ENCODE measurements at places on chromosomes 16 and 17.

DNA sequence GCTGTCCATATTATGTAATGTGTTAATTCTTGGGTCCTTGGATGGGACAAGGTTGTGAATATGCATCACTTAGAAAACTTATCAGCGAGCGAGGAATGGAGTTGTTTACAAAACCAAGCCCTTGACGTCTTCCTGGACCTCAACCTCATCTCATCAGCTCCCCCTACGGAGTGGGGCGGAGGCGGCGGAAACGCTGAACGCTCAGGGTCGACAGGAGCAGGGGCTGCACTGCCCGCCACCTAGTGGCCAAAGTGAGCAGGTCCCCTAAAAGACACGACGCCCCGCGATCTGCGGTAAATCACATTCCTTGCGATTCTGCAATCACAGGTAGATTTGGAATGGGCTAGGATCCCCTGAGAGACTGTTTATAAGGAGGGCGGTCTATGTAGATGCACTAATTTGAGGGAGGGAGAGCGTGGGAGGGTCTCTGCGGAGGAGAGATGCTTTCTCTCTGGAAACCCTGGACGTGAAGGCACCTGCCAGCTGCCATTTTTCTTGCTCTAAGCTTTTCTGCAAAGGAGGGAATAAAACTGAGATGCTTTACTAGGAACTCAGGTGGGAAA lies 5.4 kb upstream of the ICAM2 start:
- DNase-seq = no peak

DNA sequence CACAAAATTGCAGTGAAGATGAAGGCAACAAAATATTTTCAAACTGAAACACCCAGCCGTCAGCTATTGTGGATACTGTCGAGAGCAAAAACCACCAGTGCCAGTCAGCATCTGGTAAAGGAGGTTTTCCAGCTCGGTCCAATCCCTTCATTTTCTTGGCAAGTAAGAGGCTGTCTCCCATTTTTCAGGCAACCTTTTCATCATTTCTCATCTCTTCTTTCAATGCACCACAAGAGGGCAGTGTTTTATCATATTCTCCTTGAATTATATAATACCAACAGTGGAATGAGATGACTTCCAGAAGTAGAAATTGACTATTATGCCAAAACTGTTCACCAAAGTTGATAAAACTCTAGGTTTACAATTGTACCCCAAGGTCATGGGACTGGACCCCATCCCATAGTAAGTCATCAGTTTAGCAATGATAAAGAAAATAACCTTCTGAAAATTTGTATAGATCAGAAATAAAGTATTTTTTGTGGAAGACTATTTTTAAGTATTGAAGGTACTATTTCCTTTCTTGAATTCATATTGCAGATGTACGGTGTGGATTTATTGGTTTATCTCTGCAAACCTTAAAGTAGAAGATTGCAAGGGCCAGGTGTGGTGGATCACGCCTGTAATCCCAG lies 16.8 kb downstream of the NQO1 start:
- DNase-seq = peak; percentile 19

GRCh38 chr17:30336369-30337171 lies 2.7 kb upstream of the TMIGD1 start:
- DNase-seq = peak; percentile 18

DNA sequence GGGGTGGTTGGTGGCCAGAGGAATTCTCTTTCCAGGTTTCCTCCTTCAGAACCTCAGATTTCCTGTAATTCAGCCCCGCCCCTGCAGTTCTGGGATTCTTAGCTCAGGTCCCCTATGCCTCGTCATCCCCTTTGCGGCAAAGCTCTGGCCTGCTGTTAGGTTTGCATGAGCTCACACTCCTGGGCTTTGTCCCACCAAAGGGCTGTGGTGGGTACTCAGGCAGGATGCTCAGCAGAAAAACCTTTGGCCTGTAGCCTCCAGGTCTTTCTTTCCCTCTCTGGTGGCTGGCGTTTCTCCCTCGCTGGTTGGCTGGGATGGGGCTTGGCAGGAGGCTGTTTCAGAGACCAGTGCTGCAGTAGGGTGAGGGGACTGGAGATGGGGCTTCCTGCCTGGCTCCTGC lies 9.6 kb upstream of the PLEKHG4 start:
- no peak for DNase-seq

- DNase-seq = no peak
Observed at GRCh38 chr16:2866431-2866830, 8.5 kb upstream of the PRSS22 start.

DNA sequence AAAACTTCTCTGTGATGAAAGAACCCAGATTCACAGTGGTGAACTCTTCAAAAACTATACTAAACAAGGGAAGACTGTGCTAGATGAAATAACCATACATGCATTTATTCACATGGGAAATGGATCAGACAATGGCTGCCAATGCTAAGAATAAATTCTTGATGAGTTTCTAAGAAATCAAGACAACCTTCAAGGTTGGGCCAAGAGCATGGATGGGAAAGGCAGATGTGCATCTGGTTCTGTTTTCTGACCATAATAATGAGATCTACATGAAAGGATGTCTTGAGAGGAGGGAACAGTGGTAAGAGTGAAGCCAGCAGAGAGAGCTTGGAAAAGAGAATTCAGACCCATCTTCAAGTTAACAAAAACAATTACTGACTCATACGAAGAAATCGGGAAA lies 31.4 kb downstream of the ANKRD11 start:
- DNase-seq = no peak

- DNase-seq = no peak
Observed at GRCh38 chr17:83156408-83156807, 77.0 kb downstream of the METRNL start.

DNA sequence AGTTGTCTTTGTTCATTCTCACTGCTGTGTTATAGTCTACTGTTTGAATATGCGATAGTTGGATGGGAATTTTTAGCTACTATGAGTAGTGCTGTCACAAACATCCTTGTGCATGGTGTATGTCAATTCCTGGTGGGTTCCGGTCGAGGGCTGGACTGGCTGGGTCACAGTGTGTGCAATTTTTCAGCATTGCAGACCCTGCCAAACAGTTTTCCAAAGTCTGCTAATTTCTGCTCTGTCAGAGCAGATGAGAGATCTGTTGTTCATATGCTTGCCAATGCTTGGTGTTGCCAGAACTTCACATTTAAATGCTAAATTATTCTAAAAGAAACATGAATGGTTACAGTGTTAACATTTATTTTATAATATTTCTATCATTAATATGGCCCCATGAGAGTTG lies 3.6 kb upstream of the C16orf96 start:
- no peak for DNase-seq

DNA sequence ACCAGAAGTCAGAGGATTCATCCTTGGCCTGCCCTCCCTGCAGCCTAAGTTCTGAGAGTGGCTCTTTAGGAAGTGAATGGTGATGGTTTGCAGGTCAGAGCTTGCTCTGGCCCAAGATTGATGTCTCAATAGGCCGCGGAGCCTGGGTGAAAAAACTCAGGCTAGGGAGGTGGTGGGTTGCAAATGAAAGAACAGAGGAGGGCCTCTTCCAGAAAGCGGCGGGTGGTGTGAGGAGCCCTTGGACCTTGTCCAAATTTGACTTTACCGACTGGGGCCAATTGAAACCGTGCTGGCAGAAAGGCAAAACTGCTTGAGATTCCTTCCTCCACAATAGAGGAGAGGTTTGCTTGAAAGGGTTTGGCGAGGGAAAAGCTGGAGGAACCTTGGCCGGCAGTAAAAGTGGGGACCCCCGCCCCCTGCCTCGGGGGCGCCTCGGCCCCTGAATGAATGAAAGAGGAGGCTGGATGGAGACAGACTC lies 331.3 kb downstream of the SEC14L1 start:
- no peak for DNase-seq

DNA sequence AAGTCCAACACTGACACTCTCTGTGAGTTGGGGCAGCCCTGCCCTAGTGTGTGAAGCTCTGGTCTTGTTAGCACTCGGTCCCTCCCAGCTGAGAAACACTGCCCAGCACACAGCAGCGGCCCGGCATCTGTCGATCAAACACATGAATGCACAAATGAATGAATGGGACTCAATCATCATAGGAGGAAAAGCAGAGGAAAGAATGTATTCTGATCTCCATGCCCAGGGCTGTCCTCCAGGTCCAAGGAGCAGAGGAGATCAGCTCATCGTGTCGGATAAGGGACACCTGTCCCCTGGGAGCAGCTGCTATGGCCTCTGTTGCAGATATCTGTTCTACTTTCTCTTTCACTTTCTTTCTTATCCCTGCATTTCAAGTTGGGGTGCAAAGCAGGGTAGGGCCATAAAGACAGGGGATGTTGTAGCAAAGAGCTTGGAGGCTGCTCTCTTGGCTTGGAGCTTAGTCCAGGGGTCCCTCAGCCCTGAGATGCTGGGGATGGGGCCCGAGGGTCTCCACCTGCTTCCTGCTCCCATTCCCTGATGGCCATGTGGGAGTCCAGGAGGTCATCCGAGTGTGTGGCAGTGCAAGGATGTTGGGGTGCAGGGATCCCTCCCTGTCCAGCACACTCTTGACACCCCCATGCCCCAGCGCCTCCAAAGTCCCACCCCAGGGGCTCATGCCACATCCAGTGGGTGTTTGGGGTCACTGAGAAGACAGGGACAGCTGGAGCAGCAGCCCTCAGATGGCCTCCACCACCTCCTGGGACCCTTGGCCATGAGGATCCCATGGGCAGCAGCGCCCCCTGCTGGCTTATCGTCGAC lies 88.2 kb downstream of the IRF8 start:
- DNase-seq = no peak

DNA sequence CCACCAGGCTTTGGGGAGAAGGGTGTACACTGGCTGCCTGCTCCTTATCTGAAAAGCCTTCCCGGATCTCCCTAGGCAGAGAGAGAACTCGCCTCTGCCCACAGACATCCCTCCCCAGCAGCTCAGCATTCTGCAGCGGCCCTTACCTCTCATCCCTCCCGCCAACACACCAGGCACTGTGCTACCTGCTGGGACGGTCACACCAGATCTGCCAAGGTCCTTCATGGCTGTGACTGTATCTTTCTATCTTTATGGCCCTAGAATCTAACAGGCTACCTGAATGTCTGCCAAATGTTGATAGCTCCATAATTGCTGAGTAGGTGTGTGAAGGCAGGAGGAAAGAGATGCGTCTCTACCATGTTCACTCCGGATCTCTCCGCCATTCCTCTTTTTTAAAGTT lies 7.9 kb downstream of the TSNAXIP1 start:
- no peak for DNase-seq

DNA sequence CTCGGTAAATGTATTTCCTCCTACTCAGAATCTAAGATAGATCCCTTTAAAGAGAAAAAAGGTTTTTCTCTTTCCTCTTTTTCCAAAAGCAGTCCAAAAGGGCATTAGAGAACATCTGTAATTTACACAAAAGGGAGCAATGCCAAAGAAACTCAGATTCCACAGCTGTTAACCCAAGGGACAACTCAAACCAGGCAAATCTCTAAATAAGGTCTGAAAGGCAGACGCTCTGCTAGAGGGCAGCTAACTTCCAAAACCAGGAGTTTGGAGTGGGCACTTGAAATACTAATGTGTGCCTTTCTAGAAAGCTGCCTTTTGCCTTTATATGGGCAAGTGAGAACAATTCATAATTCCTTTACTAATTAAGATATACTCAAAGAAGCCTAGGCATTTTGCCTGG lies 435.7 kb downstream of the ZFHX3 start:
- no peak for DNase-seq

DNA sequence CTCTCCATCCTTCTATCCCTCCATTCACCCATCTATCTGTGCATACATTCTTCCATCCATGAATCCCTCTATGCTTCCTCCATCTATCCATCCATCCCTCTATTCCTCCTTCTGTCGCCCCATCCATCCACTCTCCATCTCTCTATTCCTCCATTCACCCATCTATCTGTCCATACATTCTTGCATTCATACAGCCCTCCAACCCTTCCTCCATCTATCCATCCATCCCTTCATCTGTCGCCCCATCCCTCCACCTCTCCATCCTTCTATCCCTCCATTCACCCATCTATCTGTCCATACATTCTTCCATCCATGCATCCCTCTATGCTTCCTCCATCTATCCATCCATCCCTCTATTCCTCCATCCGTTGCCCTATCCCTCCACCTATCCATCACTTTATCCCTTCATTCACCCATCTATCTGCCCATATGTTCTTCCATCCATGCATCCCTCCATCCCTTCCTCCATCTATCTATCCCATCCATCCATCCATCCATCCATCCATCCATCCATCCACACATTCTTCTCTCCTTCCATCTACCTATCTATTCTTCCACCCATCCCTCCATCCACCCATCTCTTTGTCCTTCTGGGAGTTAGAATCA lies 272.5 kb upstream of the TNRC6C start:
- DNase-seq = no peak

- DNase-seq = no peak
Observed at GRCh38 chr16:84832488-84833143, 12.8 kb downstream of the CRISPLD2 start.

DNA sequence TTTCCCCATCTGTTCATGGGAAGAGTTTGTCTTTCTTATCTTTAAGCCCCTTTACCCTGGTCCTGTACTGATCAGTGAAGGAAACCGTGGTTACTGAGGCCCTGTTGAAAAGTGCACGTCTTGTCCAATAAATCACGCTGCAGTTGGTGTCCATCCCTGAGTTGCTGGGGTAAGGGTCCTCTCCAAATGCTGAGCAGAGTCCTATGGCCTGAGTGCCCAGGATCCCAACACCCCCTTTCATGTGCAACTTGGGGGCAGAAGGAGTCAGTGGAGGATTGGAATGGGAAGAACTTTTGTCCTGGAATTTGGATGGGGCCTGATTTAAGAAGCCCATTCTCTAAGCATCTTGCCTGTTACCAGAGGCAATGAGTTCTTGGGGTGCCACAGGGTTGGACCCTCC lies 7.0 kb upstream of the TBX2 start:
- DNase-seq = no peak

DNA sequence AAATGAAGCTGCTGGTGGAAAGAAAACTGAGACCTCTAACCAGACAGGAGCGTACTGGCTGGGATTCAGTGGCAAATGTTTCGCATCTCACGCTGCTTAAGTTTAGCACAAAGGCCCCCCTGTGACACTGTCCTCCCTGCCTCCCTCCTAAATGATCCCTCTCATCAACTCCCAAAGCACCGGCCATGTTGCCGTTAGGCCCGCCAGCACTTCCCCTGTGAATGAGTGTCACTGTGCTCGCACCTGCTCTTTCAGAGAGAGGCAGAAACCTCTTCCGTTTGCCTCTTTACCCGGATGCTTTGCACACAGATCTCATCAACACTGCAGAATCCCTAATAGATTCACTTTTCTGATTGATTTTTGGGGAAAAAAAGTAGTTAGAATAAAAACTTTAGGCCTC lies 26.5 kb downstream of the MBTPS1 start:
- DNase-seq = no peak

GRCh38 chr17:38458521-38458920 lies 30.3 kb downstream of the ARHGAP23 start:
- peak; percentile 2 for DNase-seq
